ENCODE measurements at places on chromosomes 2 and 18.

DNA sequence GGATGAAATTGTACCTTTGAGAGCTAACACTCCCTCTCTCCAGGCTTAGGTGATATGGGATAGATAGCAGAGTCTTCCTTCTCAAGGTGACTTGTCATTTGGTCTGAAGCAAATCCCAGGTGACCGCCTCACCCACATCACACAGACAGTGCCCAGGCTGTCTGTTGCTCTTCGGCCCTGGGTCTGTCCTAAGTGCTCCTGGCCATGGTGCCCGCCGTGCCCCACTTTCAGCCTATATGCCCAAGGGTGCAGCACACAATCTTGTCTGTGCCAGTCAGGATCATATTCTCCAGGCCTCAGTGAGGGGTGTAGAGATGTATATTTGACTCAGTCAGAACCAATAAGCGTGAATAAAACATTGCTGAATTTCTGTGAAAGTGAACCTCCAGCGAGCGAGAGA, 326.8 kb downstream of the DYSF start:
- no peak for DNase-seq

DNA sequence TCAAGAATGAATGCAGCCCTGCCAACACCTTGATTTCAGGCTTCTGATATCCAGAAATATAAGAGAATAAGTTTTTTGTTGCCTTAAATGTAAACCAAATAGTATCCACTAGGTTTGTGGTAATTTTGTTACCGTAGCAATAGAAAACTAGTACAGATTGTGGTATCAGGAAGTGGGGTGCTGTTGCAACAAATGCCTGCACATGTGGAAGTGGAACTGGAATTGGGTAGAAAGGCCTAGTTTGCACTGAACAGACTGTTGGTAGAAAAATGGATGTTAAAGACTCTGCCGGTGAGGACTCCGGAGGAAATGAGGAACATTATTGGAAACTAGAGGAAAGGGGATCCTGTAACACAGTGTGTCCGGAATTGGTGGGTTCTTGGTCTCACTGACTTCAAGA, 145.8 kb upstream of the MGAT5 start:
- no peak for DNase-seq

DNA sequence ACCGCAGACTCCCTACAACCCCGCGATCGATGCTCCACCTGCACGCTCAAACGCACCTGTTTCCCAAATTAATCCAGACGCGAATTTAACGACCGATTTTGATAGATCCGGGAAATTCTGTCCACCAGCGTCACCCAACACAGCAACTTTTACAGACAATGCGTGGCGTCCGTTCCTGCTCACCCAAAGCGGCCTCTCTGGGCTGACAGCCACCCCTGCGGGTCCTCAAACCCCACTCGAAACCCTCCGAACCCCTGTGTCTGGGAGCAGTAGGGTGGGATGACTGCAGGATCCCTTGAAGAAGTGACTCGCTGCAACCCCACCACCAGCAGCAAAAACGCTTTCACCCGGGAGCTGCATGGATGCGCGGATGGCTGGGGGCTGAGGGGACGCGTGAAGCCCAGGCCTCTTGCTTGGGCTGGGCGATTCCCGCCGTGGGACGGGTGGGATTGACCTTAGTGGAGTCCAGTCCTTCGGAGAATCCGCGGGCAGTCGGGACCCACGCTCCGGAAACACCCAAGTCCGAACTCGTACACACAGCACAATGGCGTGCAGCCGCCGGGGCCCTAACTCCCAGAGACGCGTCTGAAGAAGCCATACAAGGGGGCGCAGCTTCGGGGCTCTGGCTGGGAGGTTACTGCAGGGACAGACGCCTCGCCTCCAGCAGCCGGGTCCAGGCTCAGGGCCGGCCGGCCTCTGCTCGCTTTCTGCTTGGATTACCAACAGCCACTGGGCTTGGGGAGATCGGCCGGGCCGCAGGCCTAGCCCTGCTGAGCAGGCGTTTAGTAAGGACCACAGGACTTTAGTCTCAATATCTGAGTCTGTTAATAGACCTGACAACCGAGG, 31.1 kb upstream of the ATP6V1B1 start:
- DNase-seq: no peak

DNA sequence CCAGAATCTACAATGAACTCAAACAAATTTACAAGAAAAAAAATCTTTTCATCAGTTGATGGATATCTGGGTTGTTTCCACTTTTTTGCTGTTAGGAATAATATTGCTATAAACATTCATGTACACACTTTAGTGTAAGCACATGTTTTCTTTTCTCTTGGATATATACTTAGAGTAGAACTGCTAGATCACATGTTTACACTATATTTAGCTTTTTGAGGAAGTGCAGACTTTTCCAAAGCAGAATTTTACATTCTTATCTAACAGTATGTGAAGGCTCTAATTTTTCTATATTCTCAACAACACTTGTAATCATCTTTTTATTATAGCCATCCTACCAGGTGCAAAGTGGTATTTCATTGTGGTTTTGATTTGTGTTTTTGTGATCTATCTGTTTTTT, 103.6 kb upstream of the RMP24 start:
- DNase-seq: no peak

DNA sequence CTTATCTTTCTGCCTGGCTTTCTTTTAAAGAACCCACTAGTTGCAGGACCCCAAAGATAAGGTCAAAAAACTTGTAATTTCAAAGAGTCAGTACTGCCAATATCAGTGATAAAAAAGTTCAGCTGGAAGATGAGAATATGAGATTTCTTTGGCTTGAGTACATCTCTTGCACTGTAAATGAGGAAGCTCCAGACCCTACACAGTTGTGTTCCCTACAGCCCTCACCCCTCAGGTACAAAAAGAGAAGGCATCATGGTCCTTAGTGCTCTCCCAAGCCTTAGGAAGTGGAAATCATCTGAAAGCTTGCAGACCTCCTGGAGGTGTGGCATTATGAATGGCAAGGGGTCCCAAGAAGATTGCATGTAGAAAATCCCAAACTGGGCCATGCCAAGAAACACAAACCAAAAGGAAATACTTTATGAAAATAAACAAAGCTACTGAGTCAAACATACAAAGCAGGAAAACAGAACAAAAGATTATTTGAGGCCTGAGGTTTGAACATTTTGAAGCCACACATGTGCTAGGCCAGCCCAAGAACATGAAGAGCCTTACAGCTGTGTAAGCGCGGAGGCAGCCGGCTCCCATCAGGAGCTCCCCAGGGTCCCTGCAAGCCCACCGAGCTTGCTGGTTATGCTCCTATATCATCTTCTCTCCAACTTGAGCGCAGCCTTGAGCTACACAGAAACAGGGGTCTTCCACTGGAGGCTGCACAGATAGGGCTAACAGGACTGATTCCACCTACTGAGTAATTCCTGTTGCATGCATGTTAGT, 217.0 kb downstream of the OSR1 start:
- no peak for DNase-seq

- DNase-seq: no peak
Observed at GRCh38 chr2:181008407-181008806, 28.0 kb downstream of the UBE2E3 start.

DNA sequence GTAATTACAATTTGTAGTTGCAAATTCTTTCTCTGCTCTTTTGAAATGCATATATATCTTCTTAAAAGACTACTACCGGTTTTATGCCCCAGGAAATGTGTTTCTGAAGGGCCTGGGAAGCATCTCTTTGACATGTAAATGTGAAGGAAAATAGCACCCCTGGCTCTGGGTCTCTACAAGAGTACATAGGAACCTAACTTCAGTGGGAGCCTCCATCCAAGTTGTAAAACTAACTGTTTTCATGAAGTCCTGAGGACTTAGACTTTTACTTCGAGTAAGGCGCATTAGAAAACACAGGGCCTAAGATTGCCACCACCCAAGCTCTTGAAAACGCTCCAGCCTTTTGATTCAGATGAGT, 99.4 kb downstream of the CBLN2 start:
- no peak for DNase-seq

- DNase-seq: no peak
Observed at GRCh38 chr18:8945514-8945913, 157.0 kb upstream of the NDUFV2 start.

DNA sequence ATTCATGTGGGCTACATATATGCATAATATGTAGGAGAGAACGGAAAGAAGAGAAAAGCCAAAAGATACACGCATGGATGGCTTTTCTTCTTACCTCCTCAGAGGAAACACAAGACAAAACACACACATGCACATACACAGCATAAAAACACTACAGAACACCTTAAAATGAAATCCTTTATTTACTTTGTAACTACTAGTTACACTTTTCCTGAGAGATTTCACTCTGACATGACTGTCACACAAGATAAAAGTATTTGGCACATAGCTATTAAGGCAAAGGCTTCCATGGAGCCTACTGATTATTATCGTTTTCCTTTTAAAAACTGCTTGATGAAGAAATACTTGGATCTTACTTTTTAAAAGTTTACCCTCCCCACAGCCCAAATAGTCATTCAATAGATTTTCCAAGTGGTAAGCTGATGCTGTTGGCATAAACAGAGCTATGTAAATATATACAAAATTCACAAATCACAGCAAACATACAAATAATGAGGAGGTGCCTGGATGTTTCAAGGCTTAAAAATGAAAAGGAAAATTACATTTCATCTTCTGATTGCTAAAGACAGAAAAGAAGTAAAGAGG, 8.6 kb downstream of the ZEB2 start:
- DNase-seq: peak; percentile 29

DNA sequence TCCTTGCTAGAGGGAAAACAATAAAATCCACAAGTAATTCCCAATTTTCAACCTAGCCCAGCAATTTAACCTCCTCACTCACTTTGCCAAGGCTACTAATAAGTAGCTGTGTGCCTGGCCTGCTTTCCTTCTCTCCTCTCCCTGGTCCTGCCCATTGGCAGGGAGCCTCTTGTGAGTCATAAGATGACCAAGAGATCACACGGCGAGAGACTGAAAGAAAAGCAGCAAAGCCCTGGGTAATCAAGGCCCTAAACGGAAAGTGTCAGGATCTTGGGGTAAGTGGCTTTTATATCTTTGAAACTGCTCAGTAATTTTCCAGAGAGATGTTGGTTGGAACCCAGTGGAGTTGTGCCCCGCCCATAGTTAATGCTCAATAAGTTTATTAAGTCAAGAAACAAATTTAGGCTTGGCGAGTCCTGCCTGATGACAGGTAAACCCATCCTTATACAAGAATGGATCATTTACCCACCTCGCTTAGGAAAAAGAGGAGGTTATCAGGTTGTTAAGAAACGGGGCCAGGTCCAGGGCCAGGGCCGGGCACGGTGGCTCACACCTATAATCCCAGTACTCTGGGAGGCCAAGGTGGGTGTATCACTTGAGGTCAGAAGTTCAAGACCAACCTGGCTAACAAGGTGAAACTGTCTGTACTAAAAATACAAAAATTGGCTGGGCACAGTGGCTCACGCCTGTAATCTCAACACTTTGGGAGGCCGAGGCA, 10.0 kb upstream of the ADAM17 start:
- peak; percentile 96 for DNase-seq

DNA sequence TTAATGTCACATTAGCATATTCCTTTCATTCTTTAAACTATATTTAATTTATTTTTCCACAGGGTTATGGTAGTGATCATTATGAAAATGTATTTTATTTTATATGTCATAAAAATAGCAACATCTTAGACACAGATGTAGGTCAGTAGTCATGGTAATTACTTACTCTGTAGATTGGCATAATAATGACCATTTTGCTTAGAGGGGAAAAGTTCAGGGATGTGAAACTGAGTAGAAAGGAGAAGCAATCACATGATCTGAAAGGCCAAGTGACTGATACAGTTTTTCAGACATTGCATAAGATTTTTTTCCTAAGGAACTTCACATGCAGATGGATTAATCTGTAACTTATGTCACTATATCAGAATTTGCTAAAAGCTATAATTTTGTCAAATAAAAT, 286.9 kb downstream of the CTNNA2 start:
- DNase-seq: no peak

DNA sequence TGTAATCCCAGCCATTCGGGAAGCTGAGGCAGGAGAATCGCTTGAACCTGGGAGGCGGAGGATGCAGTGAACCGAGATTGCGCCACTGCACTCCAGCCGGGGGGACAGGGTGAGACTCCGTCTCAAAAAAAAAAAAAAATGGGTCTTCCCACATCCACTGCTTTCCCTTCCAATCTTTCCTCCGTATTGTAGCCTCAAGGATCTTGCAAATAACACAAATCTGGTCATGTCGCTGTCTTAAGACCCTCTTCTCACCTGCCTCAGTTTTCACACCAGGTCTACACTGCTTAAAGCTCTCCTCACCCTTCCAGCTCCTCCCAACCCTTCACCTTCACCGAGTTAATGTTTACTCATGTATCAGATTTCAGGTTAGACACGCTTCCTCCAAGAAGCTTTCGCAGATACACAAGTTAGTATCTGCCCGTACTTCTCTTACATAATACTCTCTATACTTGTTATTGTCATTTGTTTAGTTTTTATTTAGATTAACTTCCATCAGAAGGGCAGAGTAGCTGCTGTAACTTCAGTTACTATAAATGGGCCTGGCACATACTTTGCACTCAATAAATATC, 1.5 kb downstream of the IER3IP1 start:
- DNase-seq: peak; percentile 78

- no peak for DNase-seq
Observed at GRCh38 chr2:50344509-50345106, 687.3 kb downstream of the NRXN1 start.

DNA sequence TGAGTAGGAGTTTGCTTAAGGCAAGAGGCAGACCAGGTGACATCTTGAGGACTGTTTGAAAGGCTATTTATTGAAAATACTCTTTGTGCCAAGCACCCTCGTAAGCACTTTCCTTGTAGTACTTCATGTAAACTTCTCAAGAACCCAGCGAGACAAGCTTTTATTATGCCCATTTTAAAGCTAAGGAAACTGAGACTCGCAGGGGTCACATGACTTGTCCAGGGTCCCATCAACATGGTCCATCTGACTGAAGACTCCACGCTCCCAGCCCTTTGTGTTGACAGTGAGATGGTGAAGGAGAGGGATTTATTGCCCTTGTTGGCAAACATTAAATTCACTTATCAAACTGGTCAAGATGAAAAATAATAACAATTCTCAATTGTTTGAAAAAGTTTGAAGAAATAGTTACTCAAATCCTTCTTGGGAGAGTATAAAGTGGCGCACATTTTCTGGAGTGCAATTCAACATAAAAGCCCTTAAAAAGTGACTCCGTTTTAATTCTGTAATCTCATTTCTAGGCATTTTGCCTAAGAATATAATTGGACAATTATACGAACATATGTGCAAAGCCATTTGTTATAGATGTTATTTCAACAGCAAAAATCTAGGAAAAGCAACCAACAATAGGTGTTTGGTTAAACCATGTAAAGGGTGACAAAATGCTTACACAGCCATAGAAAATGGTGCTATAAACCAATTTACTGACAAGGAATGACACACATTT, 270.5 kb upstream of the NCKAP5 start:
- DNase-seq: no peak

DNA sequence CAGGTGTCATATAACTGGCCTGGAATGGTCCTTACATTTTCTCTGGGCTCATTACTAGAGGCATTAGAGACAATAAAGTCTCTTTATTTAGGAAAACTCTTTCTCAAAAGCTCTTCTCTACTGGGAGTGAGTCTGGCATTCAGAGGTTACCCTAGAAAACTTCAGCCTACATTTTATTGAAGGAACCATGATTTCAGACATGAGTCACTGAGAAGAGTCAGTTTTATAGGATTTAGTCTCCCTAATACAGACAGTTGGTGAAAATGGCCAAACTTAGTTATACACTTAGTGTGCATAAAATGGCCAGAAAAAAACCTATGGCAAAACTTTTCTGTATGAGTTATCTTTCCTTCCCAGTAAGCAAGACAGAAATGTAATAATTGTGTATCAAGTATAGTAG, 689.4 kb downstream of the ZEB2 start:
- DNase-seq: no peak
